ENCODE measurements at places on chromosomes 2 and 18.

DNA sequence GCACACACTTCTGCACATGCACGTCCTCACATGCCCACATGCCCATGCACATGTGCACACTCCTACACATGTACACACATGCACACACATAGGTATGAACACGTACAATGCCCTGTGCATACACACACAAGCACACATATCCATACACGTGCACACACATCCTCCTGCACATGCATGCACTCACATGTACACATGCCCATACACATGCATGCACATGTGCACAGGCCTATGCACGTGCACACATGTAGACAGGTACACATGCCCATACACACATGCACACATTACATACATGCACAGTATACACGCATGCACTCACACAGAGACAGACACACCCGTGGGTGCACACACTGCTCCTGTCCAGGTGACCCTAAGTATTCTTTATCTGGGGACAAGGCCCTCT is 34.3 kb downstream of the GPC1 start:
- peak; percentile 1 for DNase-seq

GRCh38 chr2:144518748-144519596 is 947 bp downstream of the ZEB2 start:
- DNase-seq = no peak

- no peak for DNase-seq
Observed at GRCh38 chr2:25483607-25484266, 142.0 kb upstream of the DNMT3A start.

GRCh38 chr2:233161730-233162129 is 89.7 kb upstream of the ATG16L1 start:
- no peak for DNase-seq

DNA sequence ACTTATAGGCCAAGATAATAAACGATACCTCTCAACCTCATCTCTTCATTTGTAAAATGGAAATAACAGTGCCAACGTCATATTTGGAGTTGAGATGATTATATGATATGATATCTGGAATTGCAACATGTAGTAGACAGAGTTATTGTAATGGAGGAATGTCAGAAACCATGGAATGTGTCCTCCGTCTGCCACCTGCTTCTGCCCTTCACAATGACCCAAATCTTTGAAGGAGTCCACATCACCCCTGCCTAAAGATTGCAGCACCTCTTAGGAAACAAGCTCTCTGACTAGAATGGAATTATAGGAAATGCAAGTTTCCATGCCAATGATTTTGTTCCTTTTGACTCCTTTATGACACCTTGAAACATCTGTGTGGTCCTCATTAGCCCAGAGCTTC is 14.9 kb downstream of the NR4A2 start:
- DNase-seq = no peak

- no peak for DNase-seq
Observed at GRCh38 chr18:28961669-28962228, 784.8 kb upstream of the CDH2 start.

DNA sequence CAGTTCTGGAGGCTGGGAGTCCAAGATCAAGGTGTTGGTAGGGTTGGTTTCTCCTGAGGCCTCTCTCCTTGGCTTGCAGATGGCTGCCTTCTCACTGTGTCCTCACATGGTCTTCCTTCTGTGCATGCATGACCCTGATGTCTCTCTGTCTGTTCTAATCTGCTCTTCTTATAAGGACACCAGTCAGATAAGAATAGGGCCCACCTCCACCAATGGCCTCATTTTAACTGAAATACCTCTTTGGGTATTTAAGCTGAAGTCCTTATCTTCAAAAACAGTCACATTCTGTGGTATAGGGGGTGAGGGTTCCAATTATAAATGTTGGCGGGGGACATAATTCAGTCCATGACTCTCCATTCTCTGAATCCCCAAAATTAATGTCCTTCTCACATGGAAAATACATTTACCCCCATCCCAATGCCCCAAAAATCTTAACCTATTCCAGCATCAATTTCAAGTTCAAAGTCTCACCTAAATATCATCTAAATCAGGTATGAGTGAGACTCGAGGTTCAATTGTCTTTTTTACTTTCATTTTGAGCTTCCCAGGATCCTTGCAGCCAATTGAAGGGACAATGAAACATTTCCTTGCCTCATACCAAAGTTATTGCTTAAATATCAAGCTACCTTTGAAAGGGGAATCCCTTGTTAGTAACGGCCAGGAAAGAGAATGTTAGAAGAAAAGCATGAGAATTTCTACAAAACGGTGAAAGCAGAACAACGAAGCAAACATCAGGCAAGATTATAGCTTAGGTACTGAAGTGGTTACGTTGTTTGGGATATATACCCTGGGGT is 20.6 kb upstream of the CNOT11 start:
- DNase-seq = no peak
